ENCODE measurements at places on chromosomes 12 and 14.

GRCh38 chr12:43444940-43445564, 107.0 kb downstream of the ADAMTS20 start:
- peak; percentile 64 for DNase-seq

GRCh38 chr12:52418576-52419110, 12.5 kb upstream of the KRT82 start:
- DNase-seq, result no peak

DNA sequence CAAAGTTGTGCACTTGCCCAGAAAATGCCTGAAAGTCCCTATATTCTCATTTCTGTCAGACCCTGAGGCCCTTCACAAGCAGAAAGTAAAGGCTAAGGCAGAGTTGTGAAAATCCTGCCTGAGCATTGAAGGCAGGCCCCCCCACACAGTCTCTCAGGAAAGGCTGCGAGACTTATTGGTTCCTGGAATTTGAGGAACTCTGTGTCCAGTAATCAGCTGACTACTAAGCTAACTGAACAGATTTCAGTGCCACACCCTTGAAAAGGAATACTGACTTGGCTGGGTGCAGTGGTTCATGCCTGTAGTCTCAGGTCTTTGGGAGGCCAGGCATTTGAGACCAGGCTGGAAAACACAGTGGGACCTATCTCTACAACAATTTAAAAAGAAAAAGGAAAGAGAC, 21.1 kb upstream of the PPP2R5E start:
- DNase-seq, result no peak

DNA sequence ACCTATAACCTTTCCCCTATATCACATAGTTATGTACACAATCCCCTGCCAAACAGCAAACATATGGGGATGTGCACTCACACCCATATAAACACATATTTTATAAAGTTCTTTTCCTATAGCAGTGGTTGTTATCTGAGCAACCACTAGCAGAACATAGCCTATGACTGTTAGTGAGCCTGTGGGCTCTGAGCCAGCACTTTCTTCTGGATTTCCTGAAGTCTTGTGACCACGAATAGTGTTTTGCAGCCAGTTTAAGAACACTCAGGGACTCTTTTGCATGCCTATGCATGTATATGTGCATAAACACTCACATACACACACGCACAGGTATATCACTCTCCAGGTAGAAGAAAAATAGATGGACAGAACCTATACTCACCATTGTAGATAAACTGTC, 17.1 kb downstream of the TESPA1 start:
- no peak for DNase-seq

- DNase-seq, result no peak
Measured at GRCh38 chr14:97726676-97727075, 929.5 kb downstream of the VRK1 start.

DNA sequence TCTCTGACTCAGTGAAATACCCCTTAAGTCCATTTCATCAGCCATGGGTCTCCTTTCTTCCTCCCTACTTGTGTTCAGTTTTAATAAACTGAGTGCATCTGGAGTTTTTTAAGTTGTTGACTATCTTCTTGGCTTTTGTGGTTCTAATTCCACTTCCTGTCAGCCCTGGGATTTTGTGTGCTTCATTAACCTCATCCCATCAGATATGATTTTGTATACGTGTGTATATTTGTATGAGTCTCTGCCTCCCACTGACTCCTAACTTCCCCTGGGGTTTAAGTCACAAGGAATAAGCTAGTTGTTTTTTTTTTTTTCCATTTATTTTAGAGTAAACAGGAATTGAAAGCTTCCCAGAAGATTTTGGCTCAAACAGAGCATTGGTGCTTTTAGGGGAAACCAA, 62.7 kb downstream of the TTLL5 start:
- DNase-seq, result no peak

- DNase-seq, result no peak
Measured at GRCh38 chr14:33602396-33602795, 348.5 kb downstream of the EGLN3 start.

GRCh38 chr14:90496379-90496778, 99.5 kb downstream of the CALM1 start:
- no peak for DNase-seq

GRCh38 chr12:39972119-39972518, 133.8 kb downstream of the SLC2A13 start:
- no peak for DNase-seq

DNA sequence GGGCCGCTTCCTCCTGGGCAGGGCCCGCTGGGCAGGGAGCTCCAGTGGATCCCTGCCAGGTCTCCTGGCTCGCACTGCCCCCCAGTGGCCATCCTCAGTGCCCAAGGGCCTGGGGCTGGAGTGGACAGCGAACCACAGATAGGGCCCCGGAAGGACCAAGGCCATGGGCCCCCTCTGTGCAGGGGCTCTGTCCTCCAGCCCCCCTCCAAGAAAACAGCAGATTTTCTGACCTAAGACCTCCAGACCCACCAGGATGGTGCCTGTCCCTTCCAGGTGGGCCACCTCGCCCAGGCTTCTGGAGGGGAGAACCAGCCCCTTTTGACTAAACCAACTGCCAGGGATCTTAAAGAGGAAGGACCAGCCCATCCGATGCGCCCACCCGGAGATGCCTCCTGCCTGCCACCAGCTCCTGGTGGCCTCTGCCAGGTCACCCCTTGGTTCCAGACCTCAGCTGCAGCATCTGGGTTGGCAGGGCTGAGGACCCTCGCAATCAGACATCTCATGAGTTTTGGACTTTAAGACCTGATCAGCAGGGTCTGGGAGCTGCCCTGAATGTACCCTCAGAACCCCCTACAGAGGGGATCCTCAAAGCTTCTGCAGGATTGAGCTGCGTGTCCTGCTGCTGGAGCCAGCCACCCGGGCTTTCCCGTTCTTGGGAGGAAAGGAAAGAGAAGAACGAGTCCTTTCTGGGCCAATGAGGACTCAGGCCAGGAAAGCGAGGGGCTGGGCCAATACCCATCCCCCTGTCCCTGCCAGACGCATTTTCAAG, 325.8 kb upstream of the DIO3 start:
- peak; percentile 59 for DNase-seq

- DNase-seq, result no peak
Measured at GRCh38 chr12:65609359-65609771, 214.9 kb upstream of the HMGA2 start.

GRCh38 chr14:53110096-53110495, 43.0 kb downstream of the DDHD1 start:
- no peak for DNase-seq

- DNase-seq, result no peak
Measured at GRCh38 chr14:40368314-40368713, 936.1 kb upstream of the FBXO33 start.

GRCh38 chr14:68741477-68741791, 51.4 kb downstream of the ZFP36L1 start:
- no peak for DNase-seq

GRCh38 chr14:29900609-29901350, 26.9 kb downstream of the PRKD1 start:
- DNase-seq, result no peak

DNA sequence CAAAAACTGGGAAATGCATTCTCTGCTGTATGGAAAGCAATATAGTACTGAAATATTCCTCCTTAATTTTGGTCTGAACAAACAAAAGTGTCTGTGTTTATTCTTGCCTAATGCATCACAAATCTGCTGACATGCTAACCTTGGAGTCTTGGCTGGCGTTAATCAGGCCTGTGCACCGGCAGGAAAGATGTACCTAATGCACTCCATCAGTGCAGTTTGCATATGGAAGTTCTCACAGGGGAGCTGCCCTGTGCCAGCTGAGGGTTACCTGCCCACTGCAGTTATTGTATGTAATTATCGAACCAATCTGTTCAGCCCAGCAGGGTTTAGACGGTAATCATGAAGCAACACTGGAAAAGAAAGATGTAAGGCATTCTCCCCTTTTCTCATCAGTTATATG, 76.9 kb downstream of the VRK1 start:
- DNase-seq, result no peak

DNA sequence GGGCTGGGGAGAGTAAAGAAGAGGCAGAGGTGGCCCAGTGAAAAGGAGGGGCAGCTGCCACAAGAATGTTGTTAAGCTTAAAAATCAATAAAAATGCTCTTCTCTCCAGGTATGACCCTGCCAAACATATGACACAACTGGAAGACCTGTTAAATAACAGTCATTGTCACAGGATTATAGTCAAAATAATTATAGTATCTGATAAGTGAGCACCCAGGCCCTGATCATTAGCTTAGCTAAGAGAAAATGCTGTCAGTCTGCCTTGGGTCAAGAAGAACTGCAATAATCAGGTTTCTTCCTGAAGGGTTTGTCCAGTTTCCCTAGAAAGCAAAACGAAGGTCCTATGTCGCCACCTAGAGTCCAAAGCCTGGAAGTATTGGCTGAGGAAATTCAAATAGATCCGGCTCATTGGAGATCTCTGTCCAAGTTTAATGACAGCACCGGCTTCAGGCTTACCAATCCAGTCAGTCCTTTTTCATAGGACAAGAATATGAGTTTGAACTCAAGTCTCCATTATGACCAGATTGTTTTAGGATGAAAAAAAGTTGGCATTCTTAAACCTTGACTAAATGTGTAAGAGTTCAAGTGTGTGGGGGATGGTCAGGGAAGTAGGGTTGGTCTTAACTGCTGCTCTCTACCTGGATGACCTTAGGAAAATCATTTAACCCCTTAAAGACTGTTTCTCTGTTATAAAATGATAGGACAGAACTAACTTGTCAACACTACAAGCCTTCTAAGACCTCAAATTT, 22.5 kb upstream of the NKX2-8 start:
- peak; percentile 25 for DNase-seq

DNA sequence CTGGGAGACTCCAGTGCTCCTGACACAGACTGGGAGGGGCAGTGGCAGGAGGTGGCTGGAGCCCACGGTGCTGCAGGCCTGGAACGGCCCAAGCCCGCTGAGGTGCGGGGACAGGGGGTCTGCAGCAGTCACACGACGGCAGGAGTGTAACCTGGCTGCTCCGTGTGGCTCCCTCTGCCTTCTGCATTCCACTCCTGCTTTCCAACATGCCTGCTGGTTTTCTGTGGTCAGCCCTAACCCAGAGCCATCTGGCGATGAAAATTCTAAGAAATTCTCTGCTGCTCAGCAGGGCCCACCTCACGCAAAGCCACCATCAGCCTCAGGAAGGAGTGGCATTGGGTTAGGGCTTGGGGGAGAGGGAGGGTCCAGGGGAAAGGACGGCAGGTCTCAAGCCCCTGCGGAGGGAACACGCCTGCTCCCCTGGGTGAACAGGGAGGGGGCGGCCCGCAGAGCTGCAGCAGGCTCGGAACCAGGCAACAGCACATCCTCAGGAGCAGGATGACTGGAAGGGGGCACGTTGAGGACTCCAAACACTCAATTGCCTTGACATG, 5.0 kb upstream of the FBRSL1 start:
- DNase-seq, result no peak

DNA sequence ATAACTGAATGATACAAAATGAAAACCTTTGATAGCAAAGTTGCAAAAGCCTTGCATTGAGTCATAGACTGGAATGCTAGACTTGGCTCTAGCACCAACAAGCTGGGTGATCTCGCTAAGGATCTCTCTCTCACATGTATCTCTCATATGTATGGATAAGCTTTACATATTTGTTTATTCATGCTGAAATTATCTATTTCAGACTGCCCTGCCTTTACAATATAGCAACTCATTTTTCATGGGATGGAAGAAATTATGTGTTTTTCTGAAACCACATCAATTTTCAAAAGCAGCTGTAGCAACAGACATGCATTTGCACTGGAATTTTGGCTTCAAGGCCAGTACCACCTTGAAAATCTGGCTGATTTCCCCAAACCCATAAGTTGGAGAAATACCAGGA, 11.4 kb downstream of the RERG start:
- DNase-seq, result no peak

GRCh38 chr12:82174383-82174782, 183.8 kb downstream of the CCDC59 start:
- DNase-seq, result no peak

DNA sequence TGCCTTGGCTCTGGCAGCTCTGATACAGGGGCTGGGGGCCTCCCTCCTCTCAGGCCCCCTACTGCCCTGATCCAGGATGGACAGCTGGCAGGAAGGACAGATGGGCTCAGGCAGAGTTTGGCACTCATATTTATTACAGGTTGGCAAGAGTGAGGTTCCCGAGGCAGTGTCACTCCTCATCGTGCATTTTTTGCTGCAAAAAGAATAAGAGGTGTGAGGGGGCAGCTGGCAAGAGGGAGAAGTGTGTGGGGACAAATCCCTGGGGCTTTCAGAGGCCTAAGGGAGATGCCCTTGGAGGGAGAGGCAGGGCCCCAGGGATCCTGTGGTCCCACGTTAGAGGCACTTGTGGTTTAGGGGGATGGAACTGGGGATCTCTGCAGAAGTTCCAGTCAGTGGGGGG, 5.0 kb downstream of the CMTM5 start:
- DNase-seq, result no peak

DNA sequence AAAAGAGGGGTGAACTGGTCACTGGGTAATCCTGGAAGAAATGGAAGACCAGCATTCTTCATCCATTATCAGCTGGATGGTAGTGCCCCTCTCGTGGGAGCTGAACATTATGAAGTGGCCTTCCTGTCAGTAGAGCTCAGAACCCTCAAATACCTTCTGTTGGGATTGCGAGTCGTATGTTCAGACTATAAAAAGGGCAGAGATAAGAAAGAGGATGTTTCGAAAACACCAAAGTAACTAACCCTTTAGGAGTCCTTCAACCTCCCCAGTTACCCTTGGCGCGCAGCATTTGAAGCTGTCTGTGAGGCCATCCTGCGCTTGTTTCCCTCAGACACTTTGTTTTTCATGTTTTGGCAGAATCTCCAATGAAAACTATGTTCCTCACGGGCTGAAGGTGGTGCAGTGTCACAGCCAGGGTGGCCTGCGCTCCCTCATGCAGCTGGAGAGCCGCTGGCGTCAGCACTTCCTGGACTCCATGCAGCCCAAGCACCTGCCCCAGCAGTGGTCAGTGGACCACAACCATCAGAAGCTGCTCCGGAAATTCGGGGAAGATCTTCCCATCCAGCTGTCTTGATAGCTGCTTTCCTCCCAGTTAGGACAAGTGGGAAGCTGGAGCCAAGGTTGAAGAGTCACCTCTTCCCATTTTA, 19.3 kb upstream of the GALNT16 start:
- DNase-seq, result no peak

DNA sequence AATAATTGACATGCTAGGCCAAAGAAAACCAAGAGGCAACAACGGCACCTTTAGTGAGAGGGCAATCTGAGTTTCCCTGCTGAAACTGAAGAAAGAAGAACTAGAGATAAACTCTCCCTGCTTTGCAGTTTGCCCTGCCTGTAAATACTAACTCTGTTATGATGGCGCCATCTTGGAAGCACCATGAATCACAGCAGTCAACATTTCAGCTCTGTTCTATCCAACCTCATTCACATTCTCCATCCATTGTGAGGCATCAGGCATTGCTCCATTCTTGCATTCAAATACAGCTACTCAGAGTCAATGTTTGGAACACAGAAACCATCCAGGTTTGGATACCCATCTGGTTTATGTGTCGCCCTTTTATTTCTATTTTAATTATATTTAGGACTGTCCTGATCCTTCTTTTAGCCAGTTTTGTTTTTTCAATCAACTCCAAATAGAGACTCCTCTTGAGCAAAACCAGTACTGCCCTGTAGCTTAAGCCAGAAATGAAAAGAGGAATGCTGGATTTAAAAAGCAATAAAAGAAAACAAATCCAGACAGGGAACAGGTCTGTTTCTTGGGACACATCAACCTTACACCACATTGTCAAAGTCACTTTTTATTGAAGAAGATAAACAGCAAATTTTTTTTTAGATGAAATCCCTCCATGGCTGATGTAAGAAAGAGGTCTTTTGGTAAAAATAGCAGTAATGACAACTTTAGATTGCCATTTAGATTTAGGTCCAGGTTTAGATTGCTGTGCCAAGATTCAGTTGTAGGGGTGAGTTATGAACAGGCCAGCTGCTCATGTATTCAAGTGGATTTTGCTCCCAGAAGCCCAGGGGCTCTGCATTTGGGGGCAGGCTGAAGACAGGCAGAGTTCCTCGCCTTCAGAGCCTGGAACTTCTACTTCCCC, 33.3 kb upstream of the PPM1A start:
- no peak for DNase-seq

- no peak for DNase-seq
Measured at GRCh38 chr12:30964896-30965612, 38.5 kb downstream of the TSPAN11 start.

Measured in stimulated activated CD4-positive, alpha-beta T cell treated with anti-CD3 and anti-CD28 coated beads, Interleukin-2, amount 100 ng/mL, for 24 hours (primary cell).